NCI-H460 (cell line): ENCODE measurements at places on chromosomes 12 and 14. TPM values are rescaled to one million over a fixed set of nuclear protein-coding genes. Genes with fewer than 3 reads are reported as not detected.

LRP6 gene
- total RNA-seq = 19.2 and 21.1 TPM in 2 replicates

DNA sequence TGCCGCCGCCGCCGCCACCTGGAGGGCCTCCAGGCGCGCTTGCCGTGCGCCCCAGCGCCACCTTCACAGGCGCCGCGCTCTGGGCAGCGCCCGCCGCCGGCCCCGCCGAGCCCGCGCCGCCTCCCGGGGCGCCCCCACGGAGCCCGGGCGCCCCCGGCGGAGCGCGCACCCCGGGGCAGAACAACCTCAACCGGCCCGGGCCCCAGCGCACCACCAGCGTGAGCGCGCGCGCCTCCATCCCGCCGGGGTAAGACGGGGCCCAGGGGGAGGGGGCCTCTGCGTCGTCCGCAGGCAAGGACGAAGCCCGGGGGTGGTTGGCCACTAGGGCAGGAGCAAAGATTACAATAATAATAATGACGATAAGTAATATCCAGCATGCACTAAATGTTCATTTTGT is 21.3 kb downstream of the DTX1 start:
- no peak for DNase-seq

GRCh38 chr12:32076941-32077340 is 29.7 kb upstream of the BICD1 start:
- no peak for DNase-seq

TAS2R43 gene
- total RNA-seq = not detected in 2 replicates

- no peak for DNase-seq
Observed at GRCh38 chr12:94175763-94176668, 27.6 kb downstream of the PLXNC1 start.
